ENCODE measurements at places on chromosomes 12 and 14. TPM values are rescaled to one million over a fixed set of nuclear protein-coding genes. Genes with fewer than 3 reads are reported as not detected.

KRT79 gene
- not detected for total RNA-seq

LIN7A gene
- total RNA-seq, result 18.3 TPM

IAPP gene
- total RNA-seq, result not detected

PPFIA2 gene
- total RNA-seq, result 0.67 TPM

AEBP2 gene
- 5.7 TPM for total RNA-seq

C3AR1 gene
- not detected for total RNA-seq

SMAGP gene
- total RNA-seq, result 30.5 TPM

IFNG-AS1 gene
- not detected for total RNA-seq

NGB gene
- not detected for total RNA-seq

DEPDC4 gene
- total RNA-seq, result 1.9 TPM

YBX3 gene
- 199 TPM for total RNA-seq

ASPG gene
- not detected for total RNA-seq

GZMH gene
- not detected for total RNA-seq

ERP29 gene
- total RNA-seq, result 68.7 TPM

BAZ1A gene
- 23.7 TPM for total RNA-seq

KITLG gene
- total RNA-seq, result 22.4 TPM

DNAL1 gene
- 3.0 TPM for total RNA-seq

CCDC175 gene
- total RNA-seq, result not detected

ZDHHC17 gene
- total RNA-seq, result 10.3 TPM

ZNF26 gene
- total RNA-seq, result 4.9 TPM

SIX6 gene
- not detected for total RNA-seq

RNU4-1 gene
- under 0.01 TPM for total RNA-seq

CNOT2 gene
- 56.3 TPM for total RNA-seq

MMP19 gene
- 12.6 TPM for total RNA-seq

PPP1R1A gene
- total RNA-seq, result not detected

ANG gene
- total RNA-seq, result 7.9 TPM

AGAP2 gene
- under 0.01 TPM for total RNA-seq

NGDN gene
- 23.3 TPM for total RNA-seq

PLEKHD1 gene
- not detected for total RNA-seq

LYZ gene
- not detected for total RNA-seq

PFDN5 gene
- 364 TPM for total RNA-seq

COX8C gene
- total RNA-seq, result not detected

KRT75 gene
- not detected for total RNA-seq

TRIAP1 gene
- 27.8 TPM for total RNA-seq

CISTR gene
- total RNA-seq, result not detected

PLCZ1 gene
- total RNA-seq, result not detected

CEBPE gene
- total RNA-seq, result not detected

KHNYN gene
- total RNA-seq, result 23.9 TPM

C14orf132 gene
- 12.4 TPM for total RNA-seq

IL22 gene
- not detected for total RNA-seq

DDN gene
- not detected for total RNA-seq

SLC16A7 gene
- total RNA-seq, result 22.5 TPM

RPS6KA5 gene
- total RNA-seq, result 1.3 TPM

CLEC1B gene
- total RNA-seq, result not detected

NOVA1 gene
- 1.7 TPM for total RNA-seq

ADGRD1 gene
- total RNA-seq, result 0.84 TPM

PTGDR gene
- not detected for total RNA-seq

GPR162 gene
- 2.7 TPM for total RNA-seq
